ENCODE measurements at places on chromosomes 16 and 17. TPM values are rescaled to one million over a fixed set of nuclear protein-coding genes. Genes with fewer than 3 reads are reported as not detected.

- H3K27ac ChIP-seq, result no peak overlapping the region
- H3K4me3 ChIP-seq, result peak overlapping the region; percentile 84
- H3K27me3 ChIP-seq, result no peaks in the 10 kb centered on the region
- H3K4me1 ChIP-seq, result no peaks in the 10 kb centered on the region
- H3K36me3 ChIP-seq, result peaks cover 11% of the 10 kb centered on the region
Observed at GRCh38 chr17:82021900-82022309, 773 bp downstream of the CENPX start.

CTF1 gene
- total RNA-seq, result 7.6 TPM

DNA sequence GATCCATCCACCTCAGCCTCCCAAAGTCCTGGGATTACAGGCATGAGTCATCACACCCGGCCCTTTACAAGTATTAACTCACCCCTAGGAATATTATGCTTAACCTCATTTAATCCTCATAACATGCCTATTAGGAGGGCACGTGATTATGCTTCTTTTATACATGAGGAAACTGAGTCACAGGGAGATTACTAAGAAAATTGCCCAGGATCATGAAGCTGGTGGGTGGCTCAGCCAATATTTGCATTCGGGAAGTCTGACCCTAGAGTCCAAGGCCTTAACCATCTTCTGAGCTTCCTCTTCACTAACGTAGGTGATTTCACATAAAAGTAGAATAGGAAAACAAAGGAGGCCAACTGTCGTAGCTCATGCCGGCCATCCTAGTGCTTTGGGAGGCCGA lies 19.0 kb upstream of the SNN start:
- no peak for DNase-seq
- H3K4me1 ChIP-seq, result no peaks in the 10 kb centered on the region
- H3K27ac ChIP-seq, result no peak overlapping the region
- no peaks in the 10 kb centered on the region for H3K27me3 ChIP-seq

DNA sequence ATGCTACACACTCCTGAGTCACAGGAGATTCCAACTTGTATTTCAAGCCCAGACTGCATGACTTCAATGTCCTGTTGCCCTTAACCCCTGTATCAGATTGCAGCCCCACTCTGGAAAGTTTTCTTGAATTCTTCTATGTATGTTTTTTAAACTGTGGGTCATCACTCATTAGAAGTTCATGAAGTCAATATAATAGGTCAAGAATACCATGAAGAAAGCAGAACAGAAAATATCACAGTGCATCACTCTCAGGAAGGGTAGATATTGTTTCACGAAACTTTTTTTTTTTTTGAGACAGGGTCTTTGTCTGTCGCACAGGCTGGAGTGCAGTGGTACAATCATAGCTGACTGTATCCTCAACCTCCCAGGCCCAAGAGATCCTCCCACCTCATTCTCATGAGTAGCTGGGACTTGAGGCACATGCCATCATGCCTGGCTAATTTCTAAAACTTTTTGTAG lies 20.5 kb downstream of the PRKCB start:
- DNase-seq, result no peak
- no peak overlapping the region for H3K27ac ChIP-seq

- peak overlapping the region; percentile 69 for H3K27ac ChIP-seq
- H3K27me3 ChIP-seq, result no peaks in the 10 kb centered on the region
- DNase-seq, result no peak
- H3K4me1 ChIP-seq, result no peaks in the 10 kb centered on the region
- H3K4me3 ChIP-seq, result peak overlapping the region; percentile 34
Observed at GRCh38 chr17:42378959-42379594, 9.2 kb downstream of the STAT3 start.

LLGL1 gene
- total RNA-seq, result 16.7 TPM

MT1A gene
- total RNA-seq, result 30.0 TPM

DNA sequence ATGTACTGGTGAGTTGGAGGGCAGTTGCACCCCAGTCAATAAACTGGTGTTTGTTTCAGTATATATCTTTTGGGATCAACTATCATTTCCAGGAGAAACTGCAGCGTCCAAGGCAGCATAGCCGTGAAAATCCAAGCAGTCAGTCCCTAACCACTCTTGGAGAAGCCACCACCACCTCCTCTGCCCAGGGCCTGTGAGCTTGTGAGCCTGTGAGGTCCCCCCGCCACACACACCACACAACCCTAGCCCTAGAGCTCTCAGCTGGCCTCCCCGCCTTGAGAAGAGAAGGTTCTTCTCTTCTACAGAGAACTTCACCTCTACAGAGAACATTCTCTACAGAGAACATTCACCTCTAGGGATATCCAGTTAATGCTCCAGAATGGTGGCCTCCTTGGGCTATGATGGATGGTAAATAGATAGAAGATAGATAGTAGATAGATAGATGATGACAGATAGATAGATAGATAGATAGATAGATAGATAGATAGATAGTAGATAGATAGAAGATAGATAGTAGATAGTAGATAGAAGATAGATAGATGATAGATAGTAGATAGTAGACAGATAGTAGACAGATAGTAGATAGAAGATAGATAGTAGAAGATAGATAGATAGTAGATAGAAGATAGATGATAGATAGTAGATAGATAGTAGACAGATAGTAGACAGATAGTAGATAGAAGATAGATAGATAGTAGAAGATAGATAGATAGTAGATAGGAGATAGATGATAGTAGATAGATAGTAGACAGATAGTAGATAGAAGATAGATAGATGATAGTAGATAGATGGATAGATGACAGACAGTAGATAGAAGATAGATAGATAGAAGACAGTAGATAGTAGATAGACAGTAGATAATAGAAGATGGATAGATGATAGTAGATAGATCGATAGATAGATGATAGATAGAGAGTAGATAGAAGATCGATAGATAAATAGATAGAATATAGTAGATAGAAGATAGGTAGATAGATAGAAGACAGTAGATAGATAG lies 13.7 kb downstream of the ALOX15B start:
- H3K4me3 ChIP-seq, result no peak overlapping the region
- no peak overlapping the region for H3K27ac ChIP-seq
- no peaks in the 10 kb centered on the region for H3K27me3 ChIP-seq
- DNase-seq, result no peak

GRCh38 chr16:75011634-75012307 lies 12.9 kb downstream of the ZNRF1 start:
- no peak for DNase-seq
- no peaks in the 10 kb centered on the region for H3K4me1 ChIP-seq
- no peaks in the 10 kb centered on the region for H3K36me3 ChIP-seq
- no peaks in the 10 kb centered on the region for H3K27me3 ChIP-seq

NUP85 gene
- total RNA-seq, result 10.3 TPM

G6PC1 gene
- total RNA-seq, result not detected

GRCh38 chr17:73112246-73112645 lies 19.8 kb upstream of the SLC39A11 start:
- H3K27ac ChIP-seq, result no peak overlapping the region
- no peak overlapping the region for H3K4me3 ChIP-seq
- no peaks in the 10 kb centered on the region for H3K36me3 ChIP-seq
- H3K27me3 ChIP-seq, result no peaks in the 10 kb centered on the region
- no peaks in the 10 kb centered on the region for H3K4me1 ChIP-seq

DNA sequence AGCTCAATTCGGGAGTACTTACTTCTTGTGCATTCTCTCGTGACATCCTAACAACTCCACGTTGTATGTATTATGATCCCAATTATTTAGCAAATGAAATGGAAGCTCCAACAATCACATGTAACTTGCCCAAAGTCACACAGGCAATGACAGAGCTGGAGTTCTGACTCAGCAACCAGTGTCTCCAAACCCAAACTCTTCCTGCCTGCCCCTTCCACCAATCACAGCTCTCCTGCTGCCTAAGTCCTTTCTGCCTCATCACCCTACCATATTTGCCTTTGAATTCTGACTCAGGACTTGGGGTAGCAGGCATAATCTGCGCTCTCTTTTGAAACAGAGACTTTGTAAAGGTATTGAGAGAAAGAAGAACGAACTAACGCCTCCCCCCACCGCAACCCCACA lies 245.2 kb upstream of the MAF start:
- H3K4me1 ChIP-seq, result no peaks in the 10 kb centered on the region
- no peak overlapping the region for H3K4me3 ChIP-seq
- H3K27me3 ChIP-seq, result no peaks in the 10 kb centered on the region
- DNase-seq, result no peak
- H3K27ac ChIP-seq, result no peak overlapping the region

GRCh38 chr16:54265575-54266107 lies 20.9 kb downstream of the IRX3 start:
- H3K36me3 ChIP-seq, result no peaks in the 10 kb centered on the region
- peak overlapping the region; percentile 8 for H3K27ac ChIP-seq
- DNase-seq, result no peak
- no peaks in the 10 kb centered on the region for H3K27me3 ChIP-seq

GRCh38 chr17:81955756-81956544 lies 5.0 kb downstream of the NOTUM start:
- H3K27me3 ChIP-seq, result peaks cover 22% of the 10 kb centered on the region
- no peak for DNase-seq
- no peak overlapping the region for H3K4me3 ChIP-seq
- no peaks in the 10 kb centered on the region for H3K36me3 ChIP-seq

DRC7 gene
- total RNA-seq, result not detected

DNA sequence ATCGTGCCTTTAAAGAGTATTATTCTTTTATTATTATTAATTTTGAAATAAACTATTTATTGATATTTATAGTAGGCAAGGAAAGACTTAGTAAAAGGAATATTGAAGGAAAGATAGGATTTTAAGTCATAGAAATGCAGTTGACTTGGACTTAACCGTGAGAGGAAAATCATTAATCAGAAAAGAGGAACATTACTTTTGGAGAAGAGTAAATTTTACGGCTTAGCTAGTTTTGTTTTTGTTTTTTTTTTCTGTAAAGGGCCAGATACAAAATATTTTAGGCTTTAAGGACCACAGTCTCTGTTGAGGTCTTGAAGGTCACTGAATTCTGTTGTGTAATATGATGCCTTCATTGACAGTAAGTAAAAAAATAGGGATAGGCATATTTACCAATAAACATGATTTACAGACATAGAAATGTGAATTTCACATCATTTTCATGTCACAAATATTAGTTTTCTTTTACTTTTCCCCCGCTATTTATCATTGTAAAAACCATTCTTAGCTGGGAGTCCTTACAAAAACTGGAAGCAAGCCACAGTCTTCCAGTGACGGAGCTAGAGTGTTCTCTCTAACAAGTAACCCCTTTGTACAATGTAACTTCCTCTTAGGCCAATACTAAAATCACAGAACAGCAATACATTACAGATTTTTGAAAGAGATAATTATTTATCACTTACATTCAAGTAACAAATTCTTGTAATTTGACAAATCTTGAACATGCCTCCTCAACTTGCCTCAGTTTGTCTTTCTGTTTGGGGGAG lies 2.3 kb upstream of the KCNJ16 start:
- H3K27ac ChIP-seq, result no peak overlapping the region
- H3K27me3 ChIP-seq, result no peaks in the 10 kb centered on the region
- no peak for DNase-seq
- no peaks in the 10 kb centered on the region for H3K4me1 ChIP-seq

NUFIP2 gene
- total RNA-seq, result 27.0 TPM

PLLP gene
- total RNA-seq, result 14.4 TPM
